ENCODE measurements at places on chromosomes 4 and X.

- DNase-seq = no peak
Measured at GRCh38 chr4:78312989-78313753, 238.4 kb upstream of the ANXA3 start.

GRCh38 chr4:23135792-23136645, 443.3 kb downstream of the GBA3 start:
- DNase-seq = no peak

- DNase-seq = no peak
Measured at GRCh38 chr4:94463771-94464170, 12.0 kb downstream of the PDLIM5 start.

DNA sequence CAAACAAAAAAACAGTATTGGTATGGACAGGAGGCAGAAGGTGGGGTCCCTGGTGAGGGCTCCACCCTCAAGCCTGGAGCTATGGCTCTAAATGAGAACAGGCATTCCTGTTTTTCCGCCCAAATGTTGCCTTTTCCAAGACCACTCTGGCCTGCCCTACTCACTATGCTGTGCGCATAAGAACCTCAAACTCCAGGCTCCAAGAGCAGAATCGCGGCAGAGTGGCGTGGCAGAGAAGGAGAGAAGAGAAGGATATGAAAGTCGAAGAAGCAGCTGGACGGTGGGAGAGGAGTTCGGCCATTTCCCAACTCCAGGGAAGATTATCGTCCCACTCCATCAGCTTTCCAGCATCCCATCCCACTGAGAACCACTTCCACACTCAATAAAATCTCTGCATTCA, 207.8 kb downstream of the FAT4 start:
- no peak for DNase-seq

GRCh38 chr4:105472871-105473323, 965 bp downstream of the PPA2 start:
- DNase-seq = no peak

- DNase-seq = no peak
Measured at GRCh38 chr4:176611951-176612350, 180.8 kb downstream of the VEGFC start.

DNA sequence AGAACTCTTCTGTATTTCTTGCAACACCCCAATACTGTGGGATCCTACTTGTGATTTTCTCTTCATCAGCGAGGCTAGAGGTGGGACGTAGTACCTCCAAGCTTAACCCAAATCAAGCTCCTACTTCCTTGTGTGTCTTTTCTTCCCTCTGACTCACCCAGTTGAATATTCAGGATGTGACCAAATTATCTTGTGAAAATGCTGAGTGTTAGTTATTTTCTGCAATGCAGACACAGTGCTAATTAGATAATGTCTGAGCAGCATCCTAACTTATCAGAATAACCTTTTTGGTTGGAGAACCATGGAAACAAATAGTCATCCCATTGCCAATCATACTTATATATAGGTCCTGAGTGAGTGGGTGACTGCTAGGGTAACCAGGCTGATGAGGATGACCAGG, 2.4 kb downstream of the MEPE start:
- DNase-seq = no peak

GRCh38 chr4:5893004-5893580, at the start of gene CRMP1:
CRMP1 (minus strand) TSS chr4:5893086; CDS start chr4:5892969, 117 bp downstream.
- no peak for DNase-seq

DNA sequence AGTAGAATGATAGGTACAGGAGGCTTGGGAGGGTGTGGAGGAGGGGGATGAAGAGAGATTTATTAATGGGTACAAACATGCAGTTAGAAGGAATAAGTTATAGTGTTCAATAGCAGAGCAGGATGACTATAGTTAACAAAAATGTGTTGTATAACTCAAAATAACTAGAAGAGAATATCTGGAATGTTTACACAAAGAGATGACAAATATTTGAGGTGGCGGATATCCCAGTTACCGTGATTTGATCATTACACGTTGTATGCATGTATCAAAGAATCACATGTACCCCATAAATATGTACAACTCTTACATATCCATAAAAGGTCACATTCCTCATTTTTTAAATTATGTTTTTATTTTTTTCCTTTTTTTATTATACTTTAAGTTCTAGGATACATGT, 456.6 kb downstream of the MAGEB5 start:
- DNase-seq = no peak

DNA sequence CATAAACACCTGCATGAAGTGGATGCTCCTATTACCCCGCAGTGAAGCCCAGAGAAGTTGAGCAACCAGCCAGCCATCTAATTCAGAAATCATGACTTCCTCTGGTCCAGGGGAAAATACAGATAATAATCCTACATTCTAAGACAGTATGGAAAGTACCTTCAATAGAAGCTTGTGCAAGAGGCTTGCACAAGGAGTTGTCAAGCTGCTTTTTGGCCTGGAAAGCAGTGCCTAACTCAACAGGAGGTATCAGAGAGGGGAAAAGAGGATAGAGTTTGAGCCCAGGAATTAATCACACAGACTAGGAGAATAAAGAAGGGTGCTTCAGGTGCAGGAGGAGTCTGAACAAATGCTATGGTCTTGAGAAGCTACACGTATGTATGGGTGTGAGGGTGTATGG, 26.7 kb downstream of the TMEM192 start:
- DNase-seq = no peak

GRCh38 chr4:140469791-140470733, 28.0 kb downstream of the MGAT4D start:
- no peak for DNase-seq

- no peak for DNase-seq
Measured at GRCh38 chr4:128359422-128359821, 71.8 kb upstream of the PGRMC2 start.

DNA sequence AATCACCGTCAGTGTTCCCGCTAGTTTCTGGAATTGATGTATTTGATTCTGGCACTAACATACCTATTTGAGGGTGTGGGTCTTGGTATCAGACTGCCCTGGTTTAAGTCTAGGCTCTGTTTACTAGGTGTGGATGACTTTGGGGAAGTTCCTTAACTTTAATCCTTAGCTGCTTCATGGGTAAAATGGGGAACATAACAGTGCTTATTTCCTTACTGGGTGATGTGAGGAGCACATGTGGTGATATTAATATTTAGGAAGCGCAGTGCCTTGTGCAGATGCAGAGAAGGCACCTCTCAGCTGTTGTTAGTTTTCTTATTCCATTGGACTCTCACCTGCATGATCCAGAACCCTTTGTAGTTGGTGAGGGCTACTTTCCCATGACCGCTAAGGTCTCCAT, 17.1 kb downstream of the RNF4 start:
- no peak for DNase-seq
